ENCODE measurements at places on chromosomes 1 and 21.
A peak's percentile ranks its signal among the peaks of the same experiment; 100 is the strongest.

GRCh38 chr21:31372471-31372765, 28.4 kb upstream of the TIAM1 start:
- DNase-seq = no peak

DNA sequence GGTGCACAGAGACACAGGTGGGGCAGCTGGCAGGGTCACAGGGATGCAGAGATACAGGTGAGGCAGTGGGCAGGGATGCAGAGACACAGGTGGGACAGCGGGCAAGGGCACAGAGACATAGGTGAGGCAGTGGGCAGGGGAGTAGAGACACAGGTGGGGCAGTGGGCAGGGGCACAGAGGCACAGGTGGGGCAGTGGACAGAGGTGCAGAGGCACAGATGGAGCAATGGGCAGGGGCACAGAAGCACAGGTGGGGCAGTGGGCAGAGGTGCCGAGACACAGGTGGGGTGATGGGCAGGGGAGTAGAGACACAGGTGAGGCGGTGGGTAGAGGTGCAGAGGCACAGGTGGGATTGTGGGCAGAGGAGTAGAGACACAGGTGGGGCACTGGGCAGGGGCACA, 117.3 kb upstream of the KLHDC7A start:
- no peak for DNase-seq

GRCh38 chr1:73617145-73617544, 580.8 kb downstream of the LRRIQ3 start:
- no peak for DNase-seq

- no peak for DNase-seq
Measured at GRCh38 chr1:219330001-219330400, 156.3 kb downstream of the LYPLAL1 start.

- DNase-seq = no peak
Measured at GRCh38 chr1:218488986-218489385, 143.8 kb downstream of the TGFB2 start.

DNA sequence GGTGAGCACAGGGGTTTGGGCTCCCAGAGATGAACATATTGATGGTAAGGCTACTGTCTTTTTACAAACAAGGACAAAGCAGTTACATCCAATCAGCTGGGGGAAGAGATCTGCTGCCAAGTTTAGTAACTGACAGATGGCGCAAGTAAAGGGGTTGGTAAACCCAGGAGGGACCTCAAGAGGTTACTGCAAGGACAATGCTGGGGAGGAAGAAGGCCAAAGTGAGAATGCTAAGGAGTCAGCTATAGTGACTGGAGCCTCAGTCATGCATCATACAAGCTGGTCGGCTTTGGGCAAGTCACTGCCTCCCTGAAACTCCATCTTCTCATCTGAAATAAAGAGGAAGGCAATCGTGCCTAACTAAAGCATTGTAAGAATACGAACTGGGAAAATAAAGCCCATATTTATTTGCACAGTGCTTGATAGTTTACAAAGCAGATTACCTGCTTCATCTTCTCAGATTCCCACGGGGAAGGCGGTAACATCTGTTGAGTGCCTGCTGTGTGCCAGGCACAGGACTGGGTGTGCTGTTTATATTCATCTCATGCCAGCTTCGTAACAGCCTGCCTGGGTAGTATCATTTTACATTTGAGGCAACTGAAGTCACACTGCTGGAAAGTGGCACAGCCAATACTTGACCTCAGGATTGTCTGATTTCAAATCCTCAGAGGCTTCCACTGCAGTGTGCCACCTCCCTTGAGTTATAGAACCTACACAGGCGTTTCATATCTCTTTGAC, 114.8 kb downstream of the BEND5 start:
- DNase-seq = no peak

DNA sequence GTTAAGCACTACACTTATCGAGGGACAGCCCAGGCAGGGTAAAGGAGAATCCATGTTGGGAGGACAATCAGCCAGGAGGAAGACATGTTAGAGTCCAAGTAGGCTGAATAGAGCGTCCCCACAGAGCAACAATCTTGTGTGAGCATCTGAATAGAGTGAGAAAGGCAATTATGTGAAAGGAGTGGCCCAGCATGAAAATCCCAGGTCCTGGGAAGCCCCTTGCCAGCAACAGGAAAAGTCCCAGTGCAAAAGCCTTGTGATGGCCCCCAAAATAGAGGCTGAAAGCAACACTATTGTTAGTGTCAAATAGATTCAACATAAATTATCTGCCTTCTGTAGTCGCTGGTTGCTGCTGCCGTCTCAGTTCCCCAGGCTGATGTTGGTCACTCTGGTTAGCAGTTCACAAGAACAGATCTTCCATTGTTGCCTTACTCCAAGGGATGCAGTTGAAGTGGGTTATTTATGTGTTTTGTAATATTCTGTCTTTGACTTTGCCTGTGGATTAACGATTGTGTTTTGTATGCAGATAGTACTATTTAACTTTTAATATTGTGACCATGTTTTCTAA, 12.1 kb upstream of the ABL2 start:
- DNase-seq = no peak

- no peak for DNase-seq
Measured at GRCh38 chr1:206824331-206824730, 41.1 kb upstream of the IL20 start.

- DNase-seq = peak; percentile 79
Measured at GRCh38 chr1:16017461-16018303, at the start of gene HSPB7. Gene HSPB7, minus strand, starts transcription at chr1:16018043. Its CDS starts 80 bp downstream, at chr1:16017963.

GRCh38 chr1:200980452-200980772, 43.1 kb downstream of the KIF21B start:
- no peak for DNase-seq

DNA sequence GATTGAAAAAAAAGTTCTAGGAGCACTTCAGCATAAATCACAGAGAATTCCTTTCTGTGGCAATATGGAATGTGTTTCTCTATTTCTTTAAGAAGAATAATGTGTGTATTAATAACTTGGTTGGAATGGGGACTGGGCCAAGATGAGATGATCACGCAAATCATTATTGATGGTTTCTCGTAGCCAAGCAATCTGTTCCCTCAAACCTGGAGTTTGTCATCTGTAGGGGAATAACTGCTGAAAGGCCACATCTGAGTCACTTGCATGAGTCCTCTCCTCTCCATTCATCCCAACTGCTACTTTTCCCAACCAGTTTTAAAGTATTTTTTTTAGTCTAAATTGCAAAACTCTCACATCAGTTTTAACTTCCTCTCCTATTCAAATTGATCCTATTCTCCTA, 480.4 kb downstream of the PLPP3 start:
- no peak for DNase-seq
